M059J (cell line): ENCODE measurements at places on chromosomes 16 and 17. TPM values are rescaled to one million over a fixed set of nuclear protein-coding genes. Genes with fewer than 3 reads are reported as not detected.

The RASL10B gene
- total RNA-seq, result 0.71 and 0.89 TPM in 2 replicates

DNA sequence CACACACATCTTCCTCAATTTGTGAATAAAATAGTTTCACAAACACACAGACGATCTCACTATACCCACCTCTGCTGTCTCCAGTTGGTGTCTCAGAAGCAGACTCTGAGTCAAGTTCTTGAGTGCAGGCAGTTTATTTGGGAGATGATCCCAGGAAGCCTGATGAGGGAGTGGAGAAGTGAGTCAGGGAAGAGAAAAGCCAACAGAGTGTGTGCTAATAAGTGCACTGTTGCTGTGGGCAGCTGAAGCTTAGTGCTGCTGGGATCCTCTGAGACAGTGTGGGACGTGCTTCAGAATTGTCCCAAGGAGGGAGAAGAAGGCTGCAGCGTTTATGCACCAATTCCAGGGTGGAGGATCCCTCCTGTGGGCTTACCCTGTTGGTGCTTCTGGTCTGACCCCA lies 423.2 kb upstream of the C16orf82 start:
- DNase-seq, result peak; percentile 0

DNA sequence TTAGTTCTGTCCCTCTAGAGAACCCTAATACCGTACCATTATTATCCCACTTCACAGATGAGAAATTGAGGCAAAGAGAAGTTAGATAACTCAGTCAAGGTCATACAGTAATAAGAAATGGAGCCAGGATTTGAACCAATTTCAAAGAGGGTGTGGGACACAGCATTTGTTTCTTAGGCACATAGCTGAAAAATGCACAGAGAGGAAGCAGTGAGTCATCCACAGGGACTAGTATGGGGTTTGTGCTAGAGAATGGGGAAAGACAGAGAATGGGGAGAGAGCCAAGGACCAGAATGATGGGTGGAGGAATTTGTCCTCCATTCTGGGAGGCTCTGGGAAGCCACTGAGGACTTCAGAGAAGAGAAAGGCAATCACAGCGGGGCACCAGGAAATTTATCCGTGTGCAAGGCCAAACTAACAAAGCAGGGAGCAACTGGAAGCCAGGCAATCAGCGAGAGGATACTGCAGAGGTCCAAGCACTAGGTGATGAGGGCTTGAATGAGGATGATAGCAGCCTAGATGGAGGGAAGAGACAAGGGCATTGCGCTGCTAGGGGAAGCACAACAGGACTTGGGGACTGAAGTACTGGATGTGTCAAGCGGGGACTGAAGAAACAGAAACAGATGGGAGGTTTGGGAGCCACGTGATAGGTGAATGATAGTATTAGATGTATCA lies 78.1 kb upstream of the ZFHX3 start:
- DNase-seq, result peak; percentile 62

The CBX8 gene
- 7.3 and 11.2 TPM in 2 replicates for total RNA-seq

DNA sequence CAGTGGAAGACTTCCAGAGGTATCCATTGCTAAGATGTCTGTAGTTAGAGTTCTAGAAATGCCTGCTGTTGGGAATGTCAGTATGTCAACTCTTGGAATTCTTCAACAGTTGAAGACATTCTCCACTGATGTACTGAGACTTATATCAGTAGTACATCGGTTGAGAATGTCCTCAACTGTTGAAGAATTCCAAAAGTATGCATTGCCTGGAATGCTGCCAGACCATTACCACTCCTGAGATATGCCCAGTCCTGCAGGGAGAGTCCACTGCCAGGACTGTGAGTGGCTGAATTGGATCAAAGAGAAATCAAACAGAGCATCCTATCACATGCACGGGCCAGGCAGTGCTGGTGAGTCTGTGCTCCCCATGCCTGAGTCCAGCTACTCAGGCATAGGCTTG lies 42.0 kb downstream of the IL21R start:
- DNase-seq, result peak; percentile 63

The SCARF1 gene
- 0.47 TPM in 1 of 2 replicates, not detected in the other for total RNA-seq

The SLC12A3 gene
- not detected in 2 replicates for total RNA-seq

The PITPNM3 gene
- 0.39 and 0.89 TPM in 2 replicates for total RNA-seq

DNA sequence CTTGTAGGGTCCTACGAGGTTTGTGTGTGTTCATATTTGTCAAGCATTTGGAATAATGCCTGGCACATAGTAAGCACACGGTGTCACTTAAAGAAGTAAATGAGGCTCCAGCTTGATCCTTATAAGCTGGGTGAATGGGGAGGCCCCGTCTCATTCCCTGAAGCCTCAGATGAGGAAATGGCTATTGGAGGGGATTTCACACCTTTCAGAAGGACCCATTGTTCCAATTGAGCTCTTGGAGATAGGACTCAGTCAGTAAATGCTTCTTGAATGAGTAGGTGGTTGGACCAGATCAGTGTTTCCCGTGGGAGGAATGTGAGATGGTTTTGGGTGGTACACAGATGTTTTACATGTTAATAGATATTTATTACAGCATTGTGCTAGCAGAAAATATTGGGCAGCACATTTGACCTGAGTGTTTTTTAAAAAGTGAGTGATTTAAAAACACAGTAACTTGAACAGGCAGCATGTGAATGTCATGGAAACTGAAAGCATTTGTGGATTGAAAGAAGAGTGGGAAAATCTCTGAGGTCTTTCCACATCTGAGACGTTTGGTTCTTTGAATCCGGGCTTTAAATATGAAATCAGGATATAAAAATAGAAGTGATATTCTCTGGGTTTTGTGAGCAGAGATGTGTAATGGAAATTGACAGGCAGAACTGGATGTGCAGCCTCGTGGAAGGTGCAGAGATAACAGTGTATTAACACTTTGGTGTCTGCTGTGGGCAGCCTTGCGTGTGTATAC lies 36.4 kb upstream of the ARHGAP17 start:
- DNase-seq, result peak; percentile 38

DNA sequence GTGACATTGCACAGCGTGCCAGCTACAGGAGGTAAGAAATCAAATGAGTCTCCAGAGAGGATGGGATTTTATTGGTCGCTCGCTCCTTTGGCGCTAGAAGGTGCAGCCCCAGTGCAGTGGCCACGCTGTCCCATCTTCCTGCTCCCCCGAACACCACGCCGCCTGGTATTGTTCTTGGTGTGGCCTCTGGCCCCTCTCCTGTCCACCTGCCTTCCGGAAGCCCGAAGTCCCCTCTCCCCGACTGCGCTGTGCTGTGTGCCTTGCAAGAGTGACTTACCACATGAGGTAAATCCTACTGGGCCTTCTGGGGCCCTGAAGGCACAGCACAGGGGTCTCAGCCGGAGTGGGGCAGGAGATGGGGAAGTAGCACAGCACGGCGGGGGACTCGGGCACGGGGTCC lies 58.2 kb downstream of the MARCHF10 start:
- no peak for DNase-seq

The SLFN14 gene
- not detected in 2 replicates for total RNA-seq

GRCh38 chr16:12083631-12084030 lies 107.1 kb downstream of the SNX29 start:
- no peak for DNase-seq

The GRB7 gene
- not detected in 2 replicates for total RNA-seq

DNA sequence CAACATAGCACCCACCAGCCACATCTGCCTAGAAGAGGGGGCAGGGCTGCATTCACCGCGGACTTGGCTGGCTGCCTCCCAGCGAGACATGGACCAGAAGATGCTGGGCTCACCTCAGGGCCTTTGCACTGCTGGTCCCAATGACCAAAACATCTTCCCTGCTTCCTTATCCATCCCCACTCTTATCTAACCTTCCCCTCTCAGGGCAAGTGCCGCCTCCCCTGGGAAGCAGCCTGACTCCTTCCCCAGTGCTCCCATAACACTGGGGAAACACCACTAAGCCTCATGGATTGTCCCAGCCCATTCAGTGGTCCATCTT lies 5.7 kb downstream of the TMC6 start:
- DNase-seq, result no peak

- peak; percentile 13 for DNase-seq
Measured at GRCh38 chr16:19555938-19556771, 652 bp downstream of the VPS35L start.

The PCTP gene
- 13.4 and 16.8 TPM in 2 replicates for total RNA-seq

- DNase-seq, result no peak
Measured at GRCh38 chr17:41176744-41177387, 1.2 kb downstream of the KRTAP4-2 start.

GRCh38 chr17:78359321-78359996 lies 418 bp downstream of the SOCS3 start:
- peak; percentile 51 for DNase-seq

DNA sequence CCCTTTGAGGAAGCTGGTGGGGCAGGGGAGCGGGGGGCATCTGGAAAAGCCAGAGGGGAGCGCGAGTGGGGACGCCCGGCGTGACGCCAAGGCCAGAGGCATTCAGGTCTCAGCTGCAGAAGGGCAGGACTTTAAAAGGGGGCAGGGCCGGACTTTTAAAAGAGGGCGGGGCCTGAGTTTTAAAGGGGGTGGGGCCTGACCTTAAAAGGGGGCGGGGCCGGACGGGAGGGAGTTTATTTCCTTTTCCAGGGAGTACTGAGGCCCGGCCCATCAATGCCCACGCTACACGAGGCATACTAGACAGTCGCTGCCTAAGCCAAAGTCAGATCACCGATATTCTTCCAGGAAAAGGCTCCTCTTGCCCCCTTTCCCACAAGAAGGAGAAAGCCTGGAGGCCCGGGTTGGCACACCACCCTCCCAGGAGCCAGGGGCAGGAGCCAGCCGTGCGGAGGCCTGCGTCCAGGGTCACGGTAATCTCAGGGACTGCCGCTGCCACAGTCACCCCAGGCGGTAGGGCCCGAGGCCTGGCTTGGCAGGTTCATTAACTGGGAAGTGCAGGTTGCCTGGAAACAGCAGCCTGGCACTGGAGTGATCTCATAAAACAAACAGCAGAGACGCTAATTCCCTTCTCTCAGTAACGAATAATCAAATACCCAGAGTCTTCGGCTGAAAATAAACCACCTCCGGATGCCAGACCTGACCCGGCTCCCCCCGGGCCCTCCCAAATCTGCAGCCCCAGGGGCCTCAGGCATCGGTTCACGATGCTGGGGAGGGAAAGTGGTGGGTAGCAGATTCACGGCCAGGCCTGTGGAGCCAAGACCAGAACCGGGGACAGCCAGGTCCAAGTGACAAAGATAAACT lies 90.7 kb downstream of the TIMM22 start:
- DNase-seq, result peak; percentile 93

DNA sequence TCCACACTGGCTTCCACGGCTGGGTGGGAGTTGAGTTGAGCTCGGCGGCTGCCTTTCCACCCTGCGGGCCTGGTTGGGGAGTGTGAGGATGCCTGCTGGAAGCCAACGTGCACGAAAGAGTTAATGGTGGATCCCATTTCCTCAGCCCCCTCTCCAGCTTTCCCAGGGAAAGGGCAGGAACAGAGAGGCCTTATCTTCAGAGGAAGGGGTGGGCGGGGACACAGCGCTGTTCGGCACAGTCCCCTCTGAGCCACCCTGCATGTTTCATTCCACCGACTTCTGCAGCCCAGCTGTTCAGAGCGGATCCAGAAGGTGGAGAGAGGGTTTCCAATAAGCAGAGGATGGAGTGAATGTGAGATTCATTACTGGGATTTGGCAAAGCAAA lies 295.3 kb downstream of the SEC14L1 start:
- DNase-seq, result no peak

The ANKRD11 gene
- 21.4 and 47.1 TPM in 2 replicates for total RNA-seq

The TAT gene
- not detected in 2 replicates for total RNA-seq

GRCh38 chr17:10059684-10060211 lies 138.7 kb downstream of the GAS7 start:
- peak; percentile 18 for DNase-seq

GRCh38 chr17:33686171-33686570 lies 393.1 kb upstream of the ASIC2 start:
- DNase-seq, result no peak

DNA sequence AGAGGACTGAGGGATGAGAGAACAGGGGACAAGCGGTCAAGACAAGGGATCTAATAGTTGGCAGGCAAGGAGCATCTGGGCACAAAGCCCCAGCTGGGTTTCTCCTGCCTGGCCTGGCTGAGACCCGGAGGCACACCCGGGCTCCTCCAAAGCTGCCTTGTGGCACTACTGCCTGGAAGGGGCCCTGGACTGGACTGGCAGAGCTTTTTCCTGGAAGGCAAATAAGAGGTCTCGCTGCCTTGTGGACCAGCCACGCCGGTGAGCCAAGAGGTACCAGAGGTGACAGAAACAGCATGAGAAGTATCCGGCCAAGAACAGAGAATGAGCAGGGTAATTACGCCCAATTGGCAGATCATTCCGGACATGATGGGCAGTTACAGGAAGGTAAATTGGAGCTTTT lies 64.6 kb downstream of the GTF3C1 start:
- no peak for DNase-seq

The PSKH1 gene
- total RNA-seq, result 6.1 and 8.2 TPM in 2 replicates

- no peak for DNase-seq
Measured at GRCh38 chr17:50787106-50787505, 19.8 kb upstream of the ANKRD40CL start.

DNA sequence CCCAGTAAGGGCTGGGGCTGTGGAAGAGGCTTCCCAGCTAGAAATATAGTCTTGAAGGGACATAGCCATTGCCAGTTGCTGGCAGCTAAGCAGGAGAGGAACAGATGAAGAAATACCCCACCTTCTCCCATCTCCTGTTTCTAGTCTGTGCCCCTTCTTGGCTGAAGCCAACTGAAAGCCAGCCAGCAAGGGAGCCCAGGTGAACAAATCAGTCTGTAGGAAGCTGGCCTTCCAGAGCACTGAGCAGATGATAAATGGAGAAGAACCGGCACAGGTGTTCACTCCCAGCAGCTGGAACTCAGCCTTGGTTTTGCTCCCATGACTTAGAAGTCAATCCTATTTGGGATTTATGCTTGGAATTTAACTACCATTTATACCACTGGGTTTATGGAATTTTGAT lies 69.2 kb upstream of the DHX40 start:
- no peak for DNase-seq

DNA sequence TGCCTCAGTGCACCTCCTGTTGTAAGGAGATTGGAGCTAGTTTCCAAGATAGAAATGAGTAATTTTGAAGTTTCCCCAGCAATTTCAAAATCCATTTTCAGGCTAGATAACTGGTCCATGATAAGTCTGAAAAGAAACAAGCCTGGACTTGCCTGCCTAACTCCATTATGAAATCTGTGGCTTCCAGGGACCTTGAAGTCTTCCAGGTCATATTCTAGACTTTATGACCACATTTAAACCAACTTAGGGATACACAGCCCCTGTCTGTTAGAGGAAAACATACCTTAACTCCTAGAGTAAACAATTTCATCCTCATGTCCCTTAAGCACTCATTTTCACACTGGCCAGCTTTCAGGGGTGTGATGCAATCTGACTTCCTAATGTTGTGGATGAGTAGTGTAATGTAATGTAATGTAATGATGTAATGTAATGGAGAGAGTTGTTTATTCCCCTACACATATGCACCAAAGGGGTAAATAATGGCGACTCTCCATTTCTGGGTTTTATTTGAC lies 96.7 kb upstream of the FAM20A start:
- DNase-seq, result no peak

The CD300LG gene
- total RNA-seq, result not detected in 2 replicates

The NKD1 gene
- 0.37 and 1.0 TPM in 2 replicates for total RNA-seq

- DNase-seq, result no peak
Measured at GRCh38 chr16:73021866-73022495, 25.9 kb downstream of the ZFHX3 start.

DNA sequence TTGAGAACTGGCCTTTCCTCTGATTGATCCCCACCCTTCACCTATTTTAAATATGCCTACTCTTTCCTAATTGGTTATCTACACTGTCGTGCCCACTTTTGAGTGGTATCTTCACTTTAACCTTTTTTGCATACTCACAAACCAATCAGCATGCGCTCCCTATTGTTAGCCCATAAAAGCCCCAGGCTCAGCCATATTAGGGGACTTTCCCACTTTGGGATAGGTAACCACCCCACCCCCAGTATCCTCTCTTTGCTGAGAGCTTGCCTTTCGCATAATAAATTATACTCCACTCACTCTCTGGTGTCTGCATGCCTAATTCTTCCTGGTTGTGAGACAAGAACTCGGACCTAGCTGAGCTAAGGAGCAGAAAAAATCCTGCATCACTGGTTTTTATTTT lies 59.5 kb upstream of the NOL11 start:
- DNase-seq, result no peak
